Suppressor macrophage (primary cell): ENCODE measurements at places on chromosomes 12 and 14.

DNA sequence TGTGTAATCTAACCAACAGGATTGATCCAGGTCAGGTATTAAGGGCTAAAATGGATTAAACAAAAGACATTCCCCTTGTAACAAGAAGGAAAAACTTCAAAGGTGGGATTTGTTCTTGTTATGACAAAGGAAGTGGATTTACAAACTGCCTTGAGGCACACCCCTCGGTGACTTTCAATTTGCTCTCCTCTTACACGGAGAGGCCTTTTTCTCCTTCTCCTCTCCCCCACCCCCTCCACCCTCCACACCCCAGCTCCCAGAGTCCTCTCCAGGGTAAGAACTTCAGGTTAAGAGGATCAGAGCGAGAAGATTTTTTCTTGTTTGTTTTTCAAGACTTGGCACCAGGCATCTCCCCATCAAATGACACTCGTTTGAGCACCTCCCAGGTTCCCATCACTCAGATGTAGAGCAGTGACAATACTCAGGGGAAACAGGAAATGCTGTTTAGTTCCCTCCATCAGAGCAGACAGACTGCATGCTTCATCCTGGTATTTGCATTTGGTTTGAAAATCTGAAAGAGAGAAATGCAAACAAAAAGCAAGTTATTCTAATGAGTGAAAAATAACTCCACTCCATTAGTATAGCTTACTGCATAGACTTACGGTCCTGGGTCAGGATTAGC lies 77.6 kb upstream of the TMEM260 start:
- no peak for DNase-seq

- no peak for DNase-seq
Measured at GRCh38 chr14:105212541-105213300, 31.6 kb upstream of the NUDT14 start.

DNA sequence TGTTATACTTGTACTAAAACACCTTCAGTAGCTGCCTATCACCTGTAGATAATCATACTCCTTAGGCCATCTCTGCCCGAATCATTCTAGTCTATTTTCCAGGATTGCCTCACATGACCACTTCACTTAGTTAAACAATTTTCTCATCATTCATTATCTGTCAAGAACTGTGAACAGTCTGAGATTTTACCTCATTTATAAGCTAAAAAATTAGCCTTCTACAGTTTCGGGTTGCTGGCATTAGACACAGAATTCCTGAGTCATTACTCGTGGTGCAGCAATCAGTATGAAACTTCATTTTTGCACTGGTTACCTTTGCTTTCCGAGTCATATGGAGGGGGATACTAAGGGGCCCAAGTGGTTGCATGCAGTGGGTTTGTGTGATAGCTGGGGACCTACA lies 57.6 kb upstream of the OTOGL start:
- DNase-seq: no peak

DNA sequence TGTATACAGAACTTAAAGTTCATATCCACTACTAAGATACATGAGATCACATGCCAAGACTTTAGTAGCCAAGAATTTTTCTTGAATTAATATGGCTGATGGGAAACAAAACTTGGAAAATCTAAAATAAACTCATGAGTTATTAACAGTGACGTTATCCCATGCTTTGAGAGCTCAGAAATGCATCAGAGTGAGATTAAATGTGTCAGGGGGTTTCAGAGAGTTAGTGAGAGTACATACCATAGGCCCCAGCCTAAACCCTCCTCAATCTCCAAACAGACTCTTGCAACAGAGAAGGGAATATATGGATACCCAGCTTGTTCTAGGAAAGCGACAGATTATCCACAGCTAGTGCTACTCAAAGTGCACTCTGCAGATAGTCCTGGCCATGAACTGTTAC lies 19.3 kb downstream of the SLC35F4 start:
- DNase-seq: no peak

GRCh38 chr12:19085090-19085489 lies 44.4 kb upstream of the PLEKHA5 start:
- no peak for DNase-seq

DNA sequence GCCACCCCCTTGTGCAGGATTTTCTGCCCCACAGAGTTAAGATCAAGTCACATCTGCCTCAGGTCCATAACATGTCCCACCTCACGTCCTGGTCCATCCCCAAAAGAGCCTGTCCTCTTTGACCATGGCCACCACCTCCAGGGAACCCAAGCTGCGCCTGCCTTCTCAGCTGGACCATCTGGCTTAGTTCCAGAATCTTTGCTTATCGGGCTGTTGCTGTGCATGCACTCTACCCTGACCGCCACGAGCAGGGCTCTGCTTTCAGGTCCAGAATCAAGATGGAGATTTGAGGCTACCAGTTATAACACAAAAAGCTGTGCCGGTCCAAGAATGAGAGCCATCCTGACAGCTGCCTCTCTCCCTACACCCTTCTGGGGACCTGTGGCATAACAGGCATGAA lies 326.7 kb downstream of the DPF3 start:
- DNase-seq: no peak

DNA sequence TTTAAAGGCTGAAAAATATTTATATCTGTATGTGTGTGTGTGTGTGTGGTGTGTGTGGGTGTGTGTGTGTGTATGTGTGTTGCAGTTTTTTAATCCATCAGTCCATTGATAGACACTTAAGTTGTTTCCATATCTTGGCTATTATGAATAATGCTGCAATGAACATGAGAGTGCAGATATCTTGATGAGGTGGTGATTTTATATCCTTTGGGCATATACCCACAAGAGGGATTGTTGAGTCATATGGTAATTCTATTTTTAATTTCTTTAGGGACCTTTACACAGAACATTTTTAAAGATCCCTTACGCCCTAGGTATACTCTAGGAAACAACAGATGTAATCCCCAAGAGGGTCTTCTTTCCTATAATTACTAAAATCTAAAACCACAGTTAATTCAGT lies 154.5 kb upstream of the CLEC14A start:
- no peak for DNase-seq

DNA sequence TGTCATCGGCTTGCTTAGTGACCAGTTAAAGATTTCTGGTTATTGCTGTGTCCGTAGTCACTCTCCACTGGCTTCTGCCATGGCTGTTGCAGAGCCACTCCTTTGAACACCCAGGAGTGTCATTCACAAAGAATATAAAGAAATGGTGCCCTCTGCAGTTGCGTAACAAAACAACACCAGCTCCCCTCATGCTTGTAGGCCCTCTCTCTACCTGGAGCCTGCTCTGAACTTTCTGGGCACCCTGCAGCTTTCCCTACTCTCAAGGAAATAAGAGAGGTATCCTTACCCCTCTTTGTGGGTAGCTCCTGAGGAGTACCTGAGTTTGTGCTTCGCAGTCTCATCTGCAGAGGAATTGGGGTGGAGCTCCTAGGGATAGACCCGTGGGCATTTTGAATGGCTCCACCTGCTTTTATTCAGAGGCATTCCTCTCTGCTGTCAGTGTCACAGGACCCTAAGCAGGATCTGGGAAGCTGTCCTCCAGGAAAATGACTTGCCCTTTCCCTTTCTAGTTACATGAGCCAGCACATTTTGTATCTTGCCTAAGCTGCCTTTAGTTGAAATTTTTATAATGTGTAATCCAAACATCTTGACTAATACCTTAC lies 97.2 kb upstream of the TMEM260 start:
- no peak for DNase-seq

GRCh38 chr14:82636426-82636825 lies 1102.8 kb upstream of the SEL1L start:
- DNase-seq: no peak

DNA sequence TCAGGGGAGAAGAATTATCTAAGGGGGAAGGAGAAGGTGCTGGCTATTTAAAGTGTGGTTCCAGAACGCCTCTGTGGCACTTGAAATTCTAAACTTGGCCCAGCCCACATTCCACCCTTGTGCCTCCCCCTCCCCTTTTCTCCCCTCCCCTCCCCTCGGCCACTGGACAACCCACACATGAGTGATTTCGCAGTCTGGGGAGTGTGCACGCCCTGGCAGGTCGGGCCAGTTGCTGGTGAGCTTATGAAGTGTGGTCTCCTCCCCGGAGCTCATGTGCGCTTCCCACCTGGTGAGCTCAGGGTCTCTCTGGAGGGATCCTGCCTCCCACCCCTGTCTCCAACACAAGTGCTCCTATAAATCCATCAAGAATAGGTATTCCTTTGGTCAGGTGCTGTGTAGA lies at the start of gene SLC6A13:
SLC6A13 (minus strand) TSS at position 20 of the 400 bp plus-strand sequence. CDS start 2,784 bp downstream, outside the sequence.
- no peak for DNase-seq

- no peak for DNase-seq
Measured at GRCh38 chr14:71448431-71449315, 483.6 kb upstream of the RGS6 start.

- no peak for DNase-seq
Measured at GRCh38 chr14:79569072-79569471, 642.2 kb downstream of the DIO2 start.

DNA sequence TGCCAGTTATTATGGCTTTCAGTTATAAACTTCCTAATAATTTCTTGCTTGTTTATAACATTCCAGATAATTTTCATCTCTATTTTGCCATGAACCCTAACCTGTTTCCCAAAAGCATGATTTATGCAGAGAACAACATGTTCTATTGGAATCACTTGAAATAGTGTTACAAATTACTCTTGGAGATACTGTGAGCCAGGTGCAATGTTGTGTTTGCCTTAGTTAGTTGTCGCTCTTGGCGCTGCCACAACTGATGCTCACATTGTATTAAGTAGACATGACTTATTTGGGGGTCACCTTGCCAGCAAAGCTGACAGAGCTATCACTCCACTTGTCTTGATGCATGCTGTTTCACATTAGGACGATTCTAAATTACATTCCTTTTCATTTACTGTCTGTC lies 49.4 kb downstream of the TSPAN8 start:
- DNase-seq: no peak

- no peak for DNase-seq
Measured at GRCh38 chr14:24291446-24292117, 8.0 kb downstream of the DHRS1 start.

DNA sequence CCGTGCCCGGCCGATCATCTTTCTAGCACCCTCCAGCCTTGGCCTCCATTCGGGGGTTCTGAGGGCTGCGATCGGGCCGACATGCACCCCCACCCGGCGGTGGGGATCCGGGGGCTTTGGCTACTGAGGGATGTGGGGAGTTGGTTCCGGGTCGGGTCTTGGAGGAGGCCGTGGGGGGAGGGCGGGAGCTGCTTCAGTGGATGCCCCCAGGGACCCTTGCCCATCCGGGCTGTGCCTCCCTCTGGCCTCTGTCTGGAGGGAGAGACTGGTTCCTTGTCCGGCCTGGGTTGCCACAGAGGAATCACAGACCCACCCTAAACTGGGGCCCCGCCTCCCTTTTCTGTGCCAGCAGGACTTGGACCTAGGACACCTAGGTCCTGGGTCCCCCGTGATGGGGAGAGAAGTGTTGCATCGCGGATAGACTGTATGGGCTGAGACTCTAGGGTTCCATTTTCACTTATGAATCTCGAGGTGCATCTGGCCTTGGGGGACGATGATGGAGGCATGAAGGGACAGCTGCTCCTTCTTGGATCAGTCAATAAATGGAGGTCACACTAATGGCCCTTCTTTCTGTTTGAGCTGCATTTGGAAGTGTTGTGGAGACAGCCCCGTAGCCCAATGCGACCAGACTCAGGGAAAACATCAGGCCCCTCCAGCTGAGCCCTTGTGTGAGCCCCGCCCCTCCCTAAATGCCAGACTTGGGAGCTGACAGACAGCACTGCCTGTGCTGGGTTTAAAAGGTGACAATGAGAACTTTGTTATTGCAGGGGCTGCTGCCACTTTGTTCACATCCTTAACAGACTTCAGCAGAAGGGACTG lies 577 bp downstream of the DTX3 start:
- no peak for DNase-seq

DNA sequence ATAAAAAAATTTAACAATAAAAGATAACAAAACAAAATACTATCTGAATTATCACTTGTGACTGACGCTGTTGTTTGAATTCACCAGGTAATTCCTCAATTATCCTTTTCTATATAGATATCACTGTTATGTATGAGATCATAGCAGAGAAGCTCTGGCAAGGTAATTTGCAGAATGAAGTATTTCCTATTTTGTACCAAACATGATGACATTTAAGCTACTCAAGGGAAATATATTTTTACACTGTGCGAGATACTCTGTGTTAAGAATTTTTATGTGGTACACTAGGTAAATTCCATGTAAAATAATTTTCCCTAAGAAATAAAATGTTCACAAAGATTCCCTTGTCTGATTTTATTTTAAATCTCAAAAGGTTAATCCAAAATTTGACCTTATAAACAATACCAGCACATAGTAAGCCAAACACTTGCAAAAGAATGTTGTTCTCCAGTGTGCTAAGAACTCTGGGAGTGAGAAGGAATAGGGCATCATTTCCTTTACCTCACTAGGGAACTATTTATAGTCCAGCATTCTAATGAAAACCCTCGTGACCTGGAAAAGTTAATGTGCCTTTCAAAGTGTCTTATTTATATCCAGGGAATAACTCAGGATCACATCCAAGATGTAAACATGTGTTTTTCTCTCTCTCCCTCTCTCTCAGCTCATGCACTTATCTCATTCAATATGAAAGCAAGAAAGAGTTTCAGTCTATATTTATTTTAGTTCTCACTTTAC lies 115.2 kb upstream of the RAP1B start:
- no peak for DNase-seq

DNA sequence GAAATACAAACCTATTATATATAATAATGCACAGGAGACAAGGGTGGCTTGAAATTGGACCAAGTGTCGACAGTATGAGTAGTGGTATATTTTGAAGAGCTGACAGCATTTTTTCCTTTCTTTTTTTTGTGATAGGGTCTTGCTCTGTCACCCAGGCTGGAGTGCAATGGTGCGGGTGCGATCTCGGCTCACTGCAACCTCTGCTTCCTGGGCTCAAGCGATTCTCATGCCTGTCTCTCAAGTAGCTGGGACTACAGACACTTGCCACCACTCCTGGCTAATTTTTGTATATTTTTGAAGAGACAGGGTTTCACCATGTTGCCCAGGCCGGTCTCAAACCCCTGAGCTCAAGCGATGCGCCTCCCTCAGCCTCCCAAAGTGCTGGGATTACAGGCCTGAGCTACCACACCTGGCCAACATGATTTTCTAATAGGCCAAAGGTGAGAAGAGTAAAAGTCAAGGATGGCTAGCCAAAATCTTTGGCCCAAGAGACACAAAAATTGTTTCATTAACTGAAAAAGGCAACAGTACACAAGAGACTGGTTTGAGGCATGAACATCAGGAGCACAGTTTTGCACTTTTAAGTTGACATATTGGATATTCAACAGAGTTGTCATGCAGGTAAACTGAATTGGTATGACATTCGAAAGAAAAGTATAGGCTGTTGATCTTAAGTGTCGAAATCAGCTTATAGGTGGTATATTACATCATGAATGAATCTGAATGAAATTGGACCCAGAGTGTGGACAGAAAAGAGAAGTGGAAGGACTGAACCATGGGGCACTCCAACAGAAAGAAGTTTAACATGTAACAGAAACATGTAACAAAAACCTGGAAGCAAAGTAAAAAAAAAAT lies 12.5 kb downstream of the HNRNPC start:
- DNase-seq: no peak

DNA sequence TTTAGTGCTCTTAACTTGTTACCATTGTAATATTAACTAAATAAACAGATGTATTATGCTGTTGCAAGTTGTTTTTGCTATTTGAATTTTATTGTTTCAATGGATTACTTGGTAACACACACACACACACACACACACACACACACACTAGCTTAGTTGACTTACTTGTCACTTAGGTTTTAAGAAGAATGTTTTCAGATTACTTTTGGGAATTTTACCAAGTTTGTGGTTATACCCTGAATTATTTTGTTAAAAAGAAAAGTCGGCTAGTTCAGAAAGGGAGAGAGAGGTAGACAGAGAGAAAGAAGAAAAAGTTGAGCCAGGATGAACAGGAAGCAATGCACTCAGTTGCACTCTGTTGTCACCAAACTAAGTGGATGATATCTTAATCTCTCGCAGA lies 5.3 kb downstream of the SSTR1 start:
- DNase-seq: no peak

GRCh38 chr14:55328317-55328716 lies 57.1 kb downstream of the FBXO34 start:
- no peak for DNase-seq
